ENCODE measurements at places on chromosomes 3 and 15.

- DNase-seq = no peak
Measured at GRCh38 chr15:65521350-65521749, 3.9 kb upstream of the DPP8 start.

GRCh38 chr3:38610934-38611333, 38.6 kb downstream of the SCN5A start:
- no peak for DNase-seq

GRCh38 chr3:138442433-138442832, 8.0 kb downstream of the ESYT3 start:
- no peak for DNase-seq

- no peak for DNase-seq
Measured at GRCh38 chr15:47541562-47541961, 175.7 kb upstream of the SEMA6D start.

DNA sequence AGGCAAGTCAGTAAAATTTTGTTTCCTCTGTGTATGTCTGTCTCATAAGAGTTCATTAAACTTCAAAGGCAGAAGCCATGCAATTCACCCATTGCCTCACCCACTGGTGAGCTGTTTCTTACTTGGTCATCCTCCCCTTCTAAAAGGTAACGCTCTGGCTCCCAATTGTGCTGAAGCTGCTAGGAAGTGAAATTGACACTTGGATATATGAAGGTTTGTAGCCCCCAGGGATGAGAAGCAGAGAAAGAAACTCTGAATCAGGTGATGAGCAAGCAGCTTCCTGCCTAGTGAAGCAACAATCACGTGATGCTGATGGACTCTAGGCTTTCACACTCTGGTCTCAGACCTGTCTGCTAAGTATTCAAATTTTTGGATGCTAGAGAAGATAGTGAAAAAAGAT, 70.7 kb downstream of the CD200R1L start:
- DNase-seq = no peak
